ENCODE measurements at places on chromosomes 6 and 20.

GRCh38 chr6:98946879-98947410, 801 bp downstream of the FBXL4 start:
- DNase-seq, result peak; percentile 72

- DNase-seq, result no peak
Observed at GRCh38 chr6:3707024-3707423, 44.5 kb downstream of the PXDC1 start.

GRCh38 chr6:135191508-135192255, 10.6 kb downstream of the MYB start:
- DNase-seq, result no peak

GRCh38 chr6:83193747-83194566, 800 bp downstream of the RWDD2A start:
- DNase-seq, result peak; percentile 23

GRCh38 chr6:138498629-138499302, 528 bp downstream of the NHSL1 start:
- no peak for DNase-seq

GRCh38 chr20:57900226-57900905, 190.6 kb upstream of the PMEPA1 start:
- DNase-seq, result no peak

- DNase-seq, result no peak
Observed at GRCh38 chr6:134830940-134831339, 119.0 kb downstream of the ALDH8A1 start.

GRCh38 chr6:154319231-154319858, 37.3 kb downstream of the IPCEF1 start:
- DNase-seq, result no peak

DNA sequence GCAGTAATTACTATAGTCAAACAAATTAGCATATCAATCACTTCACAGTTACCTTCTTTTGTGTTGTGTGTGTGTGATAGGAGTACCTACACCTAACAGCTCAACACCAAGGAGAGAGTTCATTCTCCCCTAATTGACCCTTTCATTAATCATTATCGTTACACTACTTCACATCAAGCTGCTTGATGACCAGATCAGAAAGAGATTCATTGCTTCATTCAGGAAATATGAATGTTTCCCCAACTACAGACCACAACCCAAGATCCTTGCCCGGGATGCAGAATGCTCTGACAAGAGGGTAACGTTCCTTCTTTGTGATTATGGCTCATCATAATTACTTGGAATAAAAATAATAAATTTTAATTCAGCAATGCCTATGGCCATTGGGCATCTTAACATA, 132.7 kb downstream of the PKHD1 start:
- no peak for DNase-seq

GRCh38 chr6:151452750-151453427, 963 bp upstream of the RMND1 start:
- DNase-seq, result no peak

DNA sequence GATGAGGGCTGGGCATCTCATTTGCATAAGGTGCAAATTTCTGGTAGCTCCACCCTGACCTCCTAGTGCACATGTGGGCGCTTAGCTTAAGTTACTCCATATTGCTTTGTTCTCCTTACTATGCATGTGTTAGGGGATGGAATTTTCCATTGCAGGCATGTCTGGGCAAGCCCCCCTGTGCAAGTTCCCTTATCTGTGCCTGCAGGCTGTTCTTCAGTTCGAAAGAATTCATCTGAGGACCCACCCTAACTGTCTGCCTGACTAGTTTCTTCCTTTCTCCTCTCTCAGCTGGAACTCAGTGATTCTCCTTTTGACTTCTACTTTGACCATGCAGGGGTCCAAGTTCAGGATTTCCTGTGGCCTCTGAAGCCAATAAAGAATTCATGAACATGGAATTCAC, 30.2 kb downstream of the CCDC170 start:
- no peak for DNase-seq

DNA sequence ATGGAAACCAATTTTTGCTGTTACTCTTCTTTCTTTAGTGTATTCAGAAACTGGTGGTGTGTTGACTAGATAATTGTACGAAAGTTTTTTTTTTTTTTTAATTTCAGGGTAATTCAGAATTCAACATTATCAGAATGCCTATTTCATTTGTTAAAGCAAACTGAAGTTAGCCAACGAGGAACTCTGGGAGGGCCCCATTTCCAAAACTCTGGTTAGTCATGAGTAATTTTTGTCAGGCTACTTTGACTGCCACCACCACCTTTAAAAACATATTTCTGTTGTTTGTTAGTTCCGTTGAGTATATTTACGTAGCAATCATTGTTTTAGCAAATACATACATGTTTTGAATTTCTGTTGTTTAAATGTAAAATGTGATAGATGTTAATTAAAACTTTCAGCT, 763 bp downstream of the ZKSCAN8 start:
- no peak for DNase-seq

GRCh38 chr20:1566701-1567100, 9.2 kb upstream of the SIRPD start:
- no peak for DNase-seq

DNA sequence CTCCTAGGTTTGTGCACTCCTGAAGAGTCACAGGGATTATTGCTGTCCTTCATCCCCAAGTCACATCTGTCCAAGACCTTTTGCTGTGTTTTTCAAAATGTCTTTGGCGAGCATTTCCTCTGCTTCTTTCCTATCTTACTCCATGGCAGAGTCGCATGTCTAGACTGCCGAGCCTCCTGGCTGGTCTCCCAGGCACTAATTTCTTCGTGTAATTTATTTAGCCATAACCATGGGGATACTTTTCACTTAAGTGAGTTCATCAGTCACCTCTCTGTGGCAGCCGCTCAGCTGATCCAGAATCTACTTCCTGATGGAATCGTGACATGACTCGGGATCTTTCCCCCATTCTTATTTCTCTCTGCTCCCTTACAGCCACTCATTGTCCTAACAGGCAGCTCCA, 25.8 kb downstream of the ADGRF5 start:
- no peak for DNase-seq

GRCh38 chr20:32523613-32524213, 61.4 kb downstream of the NOL4L start:
- no peak for DNase-seq

GRCh38 chr20:22578221-22579118, 5.9 kb downstream of the FOXA2 start:
- DNase-seq, result no peak

GRCh38 chr6:17985934-17986655, 1.3 kb downstream of the KIF13A start:
- no peak for DNase-seq

DNA sequence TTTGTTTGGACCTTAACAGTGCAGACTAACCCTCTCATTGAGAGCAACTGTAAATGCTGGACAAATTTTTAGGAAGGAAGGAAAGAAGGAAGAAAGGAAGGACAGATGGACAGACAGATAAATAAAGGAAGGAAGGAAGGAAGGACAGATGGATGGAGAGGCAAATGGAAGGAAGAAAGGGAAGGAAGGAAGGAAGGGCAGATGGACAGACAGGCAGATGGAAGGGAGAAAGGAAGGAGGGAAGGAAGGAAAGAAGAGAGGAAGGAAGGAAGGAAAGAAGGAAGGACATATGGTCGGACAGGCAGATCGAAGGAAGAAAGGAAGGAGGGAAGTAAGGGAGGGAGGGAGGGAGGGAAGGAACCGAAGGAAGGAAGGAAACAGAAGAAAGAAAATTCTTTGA, 388.5 kb upstream of the CDH4 start:
- DNase-seq, result no peak

DNA sequence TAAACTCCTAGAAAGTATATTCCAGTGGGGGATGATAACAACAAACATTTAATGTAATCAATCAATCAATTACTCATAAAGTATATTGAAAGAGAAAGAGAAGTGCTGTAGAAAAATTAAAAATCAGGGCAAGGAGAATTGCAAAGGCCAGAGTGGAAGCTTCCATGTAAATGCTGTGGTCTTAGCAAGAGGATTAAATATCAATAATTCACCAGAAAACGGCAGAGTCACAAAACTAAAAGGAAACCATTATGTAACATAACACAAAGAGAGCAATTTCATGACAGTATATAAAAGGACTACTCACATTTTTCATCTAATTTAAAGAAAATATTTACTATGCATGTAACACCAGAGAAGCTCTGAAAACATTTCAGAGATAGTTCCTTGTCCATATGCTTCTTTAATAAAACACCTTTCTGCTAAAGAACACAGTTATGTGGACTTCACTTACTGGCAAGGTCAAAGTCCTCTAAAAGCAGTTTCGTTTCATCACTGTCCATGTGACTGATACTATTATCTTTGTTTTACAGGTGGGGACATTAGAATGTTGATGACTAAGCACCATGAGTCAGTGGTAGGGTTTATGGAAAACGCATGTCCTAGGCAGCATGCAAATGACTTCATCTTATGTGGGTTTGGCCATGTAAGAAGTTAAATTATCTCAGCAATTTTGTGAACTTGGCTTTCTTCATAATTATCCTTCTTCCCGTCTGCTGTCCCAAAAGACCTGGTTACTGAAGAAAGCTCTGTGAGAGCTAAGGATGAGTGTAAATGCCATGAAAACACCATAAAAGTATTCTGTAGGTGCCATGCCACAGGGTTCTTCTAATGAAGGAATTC, 185.8 kb upstream of the TENT5A start:
- no peak for DNase-seq

GRCh38 chr20:42968746-42969145, 221.0 kb downstream of the PTPRT start:
- no peak for DNase-seq

DNA sequence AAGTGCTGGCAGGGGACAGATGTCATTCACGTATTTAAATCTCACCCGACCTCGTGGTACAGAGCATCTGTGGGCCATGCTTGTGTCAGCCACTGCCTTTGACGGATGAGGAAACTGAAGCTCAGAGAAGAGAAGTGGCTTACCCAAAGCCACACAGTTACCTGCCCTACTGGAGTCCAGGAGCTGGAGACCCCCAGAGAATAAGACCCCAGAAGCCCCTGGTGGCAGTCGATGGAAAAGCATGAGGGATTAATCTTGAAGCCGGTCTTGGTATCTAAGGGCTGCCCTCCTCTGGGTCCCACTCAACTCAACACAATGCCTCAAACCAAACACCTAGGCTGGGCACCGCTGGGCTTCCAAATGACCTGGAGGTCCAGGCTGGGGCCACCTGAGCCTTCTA, 83.1 kb downstream of the GRM4 start:
- DNase-seq, result no peak

GRCh38 chr6:10584607-10585006, 63.5 kb downstream of the GCNT2 start:
- no peak for DNase-seq

DNA sequence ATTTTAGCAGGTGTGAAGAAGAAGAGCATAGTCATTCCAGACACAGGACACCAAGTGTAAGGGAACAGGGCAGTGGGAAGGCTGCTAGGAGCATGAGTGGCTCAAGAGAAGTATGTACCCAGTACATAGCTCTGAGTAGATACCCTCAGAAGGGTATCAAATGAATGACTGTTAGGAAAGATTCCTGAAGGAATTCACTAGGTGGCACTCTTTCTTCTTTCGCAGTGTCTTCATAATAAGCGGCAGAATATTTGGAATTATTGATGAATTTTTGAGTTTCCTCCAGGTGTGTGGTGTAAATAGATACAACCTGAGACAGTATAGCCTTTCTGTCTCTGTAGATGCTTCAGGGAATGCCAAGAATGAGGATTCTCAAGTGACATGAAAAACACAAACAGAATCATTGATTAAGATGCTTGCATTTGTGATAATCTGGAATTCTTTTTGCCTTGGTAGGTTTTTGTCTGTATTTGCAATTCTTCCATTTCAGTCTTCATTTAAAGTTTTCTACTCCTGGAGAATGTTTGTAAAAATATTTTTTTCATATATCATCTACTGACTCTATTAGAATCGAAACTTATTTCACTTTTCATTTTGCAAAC, 264.3 kb upstream of the RIMS1 start:
- no peak for DNase-seq

DNA sequence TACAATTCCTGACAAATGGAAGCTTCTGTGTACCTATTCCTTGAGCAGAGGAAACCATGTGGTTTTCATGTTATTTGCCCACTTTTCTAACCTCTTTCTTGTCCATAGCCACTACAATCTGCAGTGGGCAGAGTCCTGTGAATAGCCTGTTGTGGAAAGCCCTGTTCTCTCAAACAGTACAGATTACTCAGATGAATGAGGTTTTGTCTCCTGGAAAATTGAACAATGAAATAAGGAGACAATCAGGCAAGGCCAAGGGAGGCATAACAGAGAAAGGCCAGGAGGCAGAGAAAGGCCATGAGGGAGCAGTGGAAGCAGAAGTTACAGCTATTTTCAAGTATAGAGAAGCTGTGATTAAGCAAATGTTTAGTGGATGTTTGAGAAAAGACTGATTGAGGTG, 189.3 kb downstream of the GRIK2 start:
- no peak for DNase-seq

DNA sequence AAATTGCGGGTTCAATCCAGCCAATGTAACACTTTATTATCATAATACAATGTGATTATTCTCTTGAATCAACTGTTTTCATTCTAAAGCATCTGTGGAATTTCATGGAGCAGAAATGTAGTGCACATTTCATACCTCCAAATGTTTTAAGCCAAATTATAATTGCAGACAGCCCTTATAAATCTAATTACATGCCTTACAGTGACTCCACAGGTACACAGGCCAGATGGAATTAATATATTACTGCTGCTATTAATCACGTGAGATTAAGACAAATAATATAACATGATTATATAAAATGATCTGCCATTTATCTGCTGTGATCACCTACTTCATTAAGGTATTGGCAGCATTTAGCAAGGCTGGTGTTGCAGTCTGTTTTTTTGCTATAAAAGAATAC, 9.7 kb upstream of the ECI2 start:
- DNase-seq, result no peak

DNA sequence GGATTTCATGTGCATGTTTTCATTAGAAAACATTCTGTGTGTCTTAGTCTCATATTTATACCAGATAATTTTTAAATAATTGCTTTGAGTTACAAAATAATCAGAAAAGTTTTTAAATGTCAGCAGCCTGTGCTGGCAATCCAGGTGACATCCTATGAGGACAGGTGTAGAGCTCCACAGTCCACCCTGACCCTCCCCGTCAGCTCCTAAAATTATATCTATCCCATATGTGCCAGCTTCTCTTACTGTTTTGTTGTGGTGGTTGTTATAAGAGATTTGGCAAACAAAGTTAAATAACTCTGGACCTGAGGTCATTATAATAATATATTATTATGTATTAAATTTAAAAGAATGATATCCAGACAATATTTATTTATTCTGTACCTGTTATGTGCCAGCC, 253.2 kb upstream of the PLN start:
- DNase-seq, result no peak

GRCh38 chr20:58023781-58024180, 204.7 kb downstream of the ANKRD60 start:
- DNase-seq, result no peak

- no peak for DNase-seq
Observed at GRCh38 chr6:161830866-161831616, 557.2 kb upstream of the AGPAT4 start.

GRCh38 chr6:144588697-144589325, 303.7 kb downstream of the UTRN start:
- no peak for DNase-seq
